Smooth muscle cell of the umbilical artery (primary cell): ENCODE measurements at places on chromosomes 5 and 9. TPM values are rescaled to one million over a fixed set of nuclear protein-coding genes. Genes with fewer than 3 reads are reported as not detected.

WDR70 gene
- total RNA-seq, result 34.1 and 46.7 TPM in 2 replicates

NCS1 gene
- 79.9 and 127 TPM in 2 replicates for total RNA-seq

RBM18 gene
- 11.0 and 13.9 TPM in 2 replicates for total RNA-seq

HTR4 gene
- not detected in 2 replicates for total RNA-seq

SPATA31A3 gene
- not detected in 2 replicates for total RNA-seq

PCDHGB6 gene
- 2.4 and 2.8 TPM in 2 replicates for total RNA-seq

TMC1 gene
- under 0.01 and 0.28 TPM in 2 replicates for total RNA-seq

FABP6 gene
- 0.55 TPM in 1 of 2 replicates, not detected in the other for total RNA-seq

TPPP gene
- total RNA-seq, result 0.30 and 0.37 TPM in 2 replicates

P4HA2 gene
- 756 and 933 TPM in 2 replicates for total RNA-seq

SLC6A18 gene
- not detected in 2 replicates for total RNA-seq

GABRP gene
- total RNA-seq, result not detected in 2 replicates

ZNF622 gene
- total RNA-seq, result 47.1 and 60.9 TPM in 2 replicates

CMBL gene
- 18.7 and 21.1 TPM in 2 replicates for total RNA-seq

NMUR2 gene
- total RNA-seq, result not detected in 2 replicates

ZNF346 gene
- total RNA-seq, result 12.8 and 15.8 TPM in 2 replicates

CCNJL gene
- total RNA-seq, result 3.3 and 4.1 TPM in 2 replicates

OR13J1 gene
- total RNA-seq, result not detected in 2 replicates

KCNIP1 gene
- total RNA-seq, result not detected in 2 replicates

RAPGEF6 gene
- 17.5 and 26.9 TPM in 2 replicates for total RNA-seq

CLINT1 gene
- total RNA-seq, result 152 and 184 TPM in 2 replicates

LCN9 gene
- total RNA-seq, result not detected in 2 replicates

SLC6A19 gene
- not detected in 2 replicates for total RNA-seq

PCDHGA11 gene
- total RNA-seq, result 12.5 and 19.4 TPM in 2 replicates

LCN1 gene
- 0.59 TPM in 1 of 2 replicates, not detected in the other for total RNA-seq

GAPT gene
- not detected in 2 replicates for total RNA-seq

KIF4B gene
- 0.09 TPM in 1 of 2 replicates, not detected in the other for total RNA-seq

PLK2 gene
- 300 and 543 TPM in 2 replicates for total RNA-seq

FCN2 gene
- not detected in 2 replicates for total RNA-seq

OSMR gene
- 111 and 114 TPM in 2 replicates for total RNA-seq

NSD1 gene
- 41.3 and 55.4 TPM in 2 replicates for total RNA-seq

PCDHGA2 gene
- total RNA-seq, result 3.5 and 3.9 TPM in 2 replicates

FBXO4 gene
- 6.2 and 10.4 TPM in 2 replicates for total RNA-seq

ZDHHC11B gene
- total RNA-seq, result not detected in 2 replicates

PCDHGA7 gene
- 4.2 and 6.8 TPM in 2 replicates for total RNA-seq

CCDC183 gene
- total RNA-seq, result 0.30 and 0.32 TPM in 2 replicates

ZNF300 gene
- 5.0 and 7.4 TPM in 2 replicates for total RNA-seq

EDIL3 gene
- total RNA-seq, result 182 and 237 TPM in 2 replicates

PCDHA12 gene
- 0.18 and 0.59 TPM in 2 replicates for total RNA-seq

RAD50 gene
- total RNA-seq, result 23.2 and 38.6 TPM in 2 replicates

CTXN3 gene
- total RNA-seq, result not detected in 2 replicates

AK8 gene
- total RNA-seq, result under 0.01 and 0.14 TPM in 2 replicates

PLAC8L1 gene
- total RNA-seq, result 0.59 TPM in 1 of 2 replicates, not detected in the other

PPIC gene
- total RNA-seq, result 70.4 and 142 TPM in 2 replicates

LRRC70 gene
- 0.83 and 1.2 TPM in 2 replicates for total RNA-seq

FAM120A gene
- 87.3 and 159 TPM in 2 replicates for total RNA-seq
